ENCODE measurements at places on chromosomes 3 and 15.

GRCh38 chr3:5053021-5053831 lies 68.9 kb upstream of the ARL8B start:
- no peak for DNase-seq

GRCh38 chr3:50203113-50203808 lies 1.8 kb upstream of the SLC38A3 start:
- DNase-seq = no peak

- no peak for DNase-seq
Measured at GRCh38 chr3:108461661-108462111, 48.7 kb downstream of the MYH15 start.

DNA sequence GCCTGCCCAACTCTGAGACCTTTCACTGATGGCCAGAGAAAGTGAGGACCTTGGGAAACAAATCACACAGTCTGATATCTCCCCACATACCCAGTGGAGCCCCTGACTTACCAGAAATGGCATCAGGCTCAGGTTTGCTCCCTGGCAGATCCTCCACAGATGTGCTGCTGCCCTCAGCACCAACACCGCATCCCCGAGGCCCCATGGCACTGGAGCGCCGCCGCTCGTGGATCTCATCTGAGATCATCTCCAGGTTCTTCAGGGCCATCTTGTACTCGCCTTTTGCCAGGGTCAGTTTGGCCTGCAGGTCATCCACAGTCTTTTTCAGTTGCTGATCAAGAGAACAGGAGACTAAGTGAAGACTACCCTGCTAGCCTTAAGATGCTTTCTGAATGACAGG lies 52.7 kb downstream of the CAPN7 start:
- no peak for DNase-seq

GRCh38 chr15:44726568-44727484 lies 9.5 kb upstream of the TRIM69 start:
- no peak for DNase-seq

- no peak for DNase-seq
Measured at GRCh38 chr15:47552978-47553608, 164.2 kb upstream of the SEMA6D start.

GRCh38 chr3:141127344-141128125 lies 76.4 kb downstream of the SPSB4 start:
- DNase-seq = no peak

Data from stimulated activated CD4-positive, alpha-beta T cell treated with anti-CD3 and anti-CD28 coated beads, Interleukin-1b, Interleukin-23, amount 100 ng/mL, for 24 hours (primary cell).